ENCODE measurements at places on chromosomes 1 and 21.

DNA sequence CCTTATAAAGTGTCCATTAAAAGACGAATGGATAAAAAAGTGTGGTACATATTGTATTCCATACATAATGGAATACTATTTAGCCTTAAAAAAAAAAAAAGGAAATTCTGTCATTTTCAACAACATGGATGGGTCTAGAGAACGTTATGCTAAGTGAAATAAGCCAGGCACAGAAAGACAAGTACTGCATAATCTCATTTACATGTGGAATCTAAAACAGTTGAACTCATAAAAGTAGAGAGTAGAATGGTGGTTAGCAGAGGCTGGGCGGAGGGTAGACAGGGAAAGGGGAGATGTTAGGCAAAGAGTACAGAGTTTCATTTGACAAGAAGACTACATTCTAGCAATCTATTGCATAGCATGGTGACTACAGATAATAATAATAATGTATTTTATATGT, 2.6 kb downstream of the CTSS start:
- no peak for DNase-seq

DNA sequence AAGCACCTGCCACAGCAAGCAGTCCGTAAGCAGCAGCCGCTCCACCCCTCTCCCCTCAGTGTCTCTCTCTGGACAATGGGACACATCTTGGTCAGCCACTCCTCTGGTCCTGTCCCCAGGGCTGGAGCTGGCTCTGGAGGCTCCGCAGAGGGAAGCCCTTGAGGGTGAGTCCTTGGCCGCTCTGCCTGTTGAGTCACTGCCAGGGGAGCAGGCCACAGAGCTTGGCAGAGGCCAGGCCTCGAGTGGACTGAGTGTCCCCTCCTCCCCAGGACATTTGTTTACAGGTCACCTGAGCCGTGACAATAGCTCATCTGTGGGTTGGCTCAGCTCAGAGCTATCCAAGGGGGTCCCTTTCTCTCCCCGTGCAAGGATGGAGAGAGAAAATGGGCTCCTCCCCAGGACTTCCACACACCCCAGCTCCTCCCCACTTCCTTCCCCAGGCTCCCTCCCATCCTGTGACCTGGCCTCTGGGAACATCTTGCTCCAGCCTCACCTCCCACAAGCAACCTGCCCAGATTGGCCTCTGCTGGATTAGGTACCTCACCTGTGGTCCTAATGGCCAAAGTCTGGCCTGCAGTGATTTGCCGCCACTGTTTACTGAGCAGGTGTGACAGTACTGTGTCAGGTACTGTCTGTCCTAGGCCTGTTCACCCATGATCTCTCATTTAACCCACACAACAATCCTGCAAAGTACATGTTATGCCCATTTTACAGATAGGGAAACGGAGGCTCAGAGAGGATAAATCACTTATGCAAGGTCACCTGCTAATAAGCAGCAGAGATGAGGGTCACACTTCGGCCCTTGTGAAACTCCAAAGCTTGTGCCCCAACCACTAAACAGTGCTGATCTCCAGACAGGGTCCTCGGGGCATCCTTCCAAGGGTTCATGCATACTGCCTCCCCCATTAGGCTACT, 4.8 kb downstream of the FAM131C start:
- no peak for DNase-seq

DNA sequence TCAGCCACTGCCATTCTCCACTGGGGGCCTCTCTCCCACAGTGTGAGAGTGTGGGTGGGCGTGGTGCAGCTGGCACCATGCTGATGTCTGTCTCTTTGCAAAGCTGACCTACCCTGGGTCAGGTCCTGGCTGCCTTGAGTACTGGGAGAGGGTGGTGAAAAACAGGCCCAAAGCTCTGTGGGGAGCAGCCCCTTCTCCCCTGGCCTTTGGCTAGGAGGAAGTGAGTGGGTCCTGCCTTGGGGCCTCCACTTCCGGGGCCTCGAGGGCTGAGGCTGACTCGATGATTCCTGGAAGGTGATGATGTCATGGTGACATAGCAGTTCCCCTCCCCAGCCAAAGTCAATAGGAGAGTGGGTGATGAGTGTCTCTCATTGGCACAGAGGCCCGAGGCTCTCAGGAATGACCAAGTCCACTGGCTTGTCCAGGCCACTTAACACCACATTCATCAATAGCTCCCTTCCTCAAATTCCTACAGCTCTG, 53.0 kb downstream of the IER5 start:
- no peak for DNase-seq

DNA sequence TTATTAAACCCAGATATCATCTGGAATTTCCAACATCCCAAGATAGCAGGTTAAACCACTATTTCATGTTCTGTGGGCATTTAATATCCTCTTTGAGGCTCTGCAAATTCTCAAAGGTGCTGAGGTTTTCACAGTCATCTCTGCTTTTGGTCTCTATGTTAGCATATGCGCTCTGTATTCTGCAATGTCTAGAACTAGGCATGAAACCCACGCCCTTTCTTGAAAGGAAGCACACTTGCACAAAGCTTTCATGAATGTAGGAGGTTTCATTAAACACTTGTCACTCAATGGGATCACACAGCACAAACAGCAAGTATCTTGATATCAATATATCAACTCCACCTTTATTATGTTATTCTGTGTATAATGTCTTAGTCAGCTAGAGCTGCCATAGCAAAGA, 172.0 kb upstream of the USP24 start:
- no peak for DNase-seq

DNA sequence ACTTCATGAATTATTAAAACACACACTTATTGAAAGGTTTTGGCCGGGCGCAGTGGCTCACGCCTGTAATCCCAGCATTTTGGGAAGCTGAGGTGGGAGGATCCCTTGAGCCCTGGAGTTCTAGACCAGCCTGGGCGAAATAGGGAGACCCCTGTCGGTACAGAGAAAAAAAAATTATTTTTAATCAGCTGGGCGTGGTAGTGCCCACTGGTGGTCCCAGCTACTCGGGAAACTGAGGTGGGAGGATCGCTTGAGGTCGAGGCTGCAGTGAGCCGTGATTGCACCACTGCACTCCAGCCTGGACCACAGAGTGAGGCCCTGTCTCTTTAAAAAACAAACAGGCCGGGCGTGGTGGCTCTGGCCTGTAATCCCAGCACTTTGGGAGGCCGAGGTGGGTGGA, 1.7 kb downstream of the GABPB2 start:
- DNase-seq, result no peak

- DNase-seq, result no peak
Measured at GRCh38 chr1:196517193-196517592, 91.0 kb downstream of the KCNT2 start.

DNA sequence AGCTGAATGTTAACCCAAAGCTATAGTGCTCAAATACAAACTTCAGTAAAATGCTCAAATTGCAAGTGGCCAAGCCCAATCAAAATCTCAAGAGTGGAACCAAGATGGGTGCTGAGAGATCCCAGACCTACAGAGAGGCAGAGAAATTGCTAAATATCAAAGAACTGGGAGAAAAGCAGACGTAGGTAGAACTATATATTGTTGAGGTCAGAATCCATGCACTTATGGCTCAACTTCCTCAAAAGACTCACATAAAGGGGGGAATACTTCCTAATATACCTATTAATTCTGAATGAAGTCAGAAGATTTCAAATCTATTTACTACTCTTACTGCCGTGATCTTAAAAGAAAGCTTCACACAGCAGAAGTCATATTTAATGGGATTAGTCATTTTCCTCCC, 65.2 kb downstream of the PUM1 start:
- no peak for DNase-seq

- no peak for DNase-seq
Measured at GRCh38 chr1:18021242-18021641, 86.4 kb upstream of the IGSF21 start.

GRCh38 chr1:209769171-209769904, 13.5 kb downstream of the TRAF3IP3 start:
- DNase-seq, result no peak

DNA sequence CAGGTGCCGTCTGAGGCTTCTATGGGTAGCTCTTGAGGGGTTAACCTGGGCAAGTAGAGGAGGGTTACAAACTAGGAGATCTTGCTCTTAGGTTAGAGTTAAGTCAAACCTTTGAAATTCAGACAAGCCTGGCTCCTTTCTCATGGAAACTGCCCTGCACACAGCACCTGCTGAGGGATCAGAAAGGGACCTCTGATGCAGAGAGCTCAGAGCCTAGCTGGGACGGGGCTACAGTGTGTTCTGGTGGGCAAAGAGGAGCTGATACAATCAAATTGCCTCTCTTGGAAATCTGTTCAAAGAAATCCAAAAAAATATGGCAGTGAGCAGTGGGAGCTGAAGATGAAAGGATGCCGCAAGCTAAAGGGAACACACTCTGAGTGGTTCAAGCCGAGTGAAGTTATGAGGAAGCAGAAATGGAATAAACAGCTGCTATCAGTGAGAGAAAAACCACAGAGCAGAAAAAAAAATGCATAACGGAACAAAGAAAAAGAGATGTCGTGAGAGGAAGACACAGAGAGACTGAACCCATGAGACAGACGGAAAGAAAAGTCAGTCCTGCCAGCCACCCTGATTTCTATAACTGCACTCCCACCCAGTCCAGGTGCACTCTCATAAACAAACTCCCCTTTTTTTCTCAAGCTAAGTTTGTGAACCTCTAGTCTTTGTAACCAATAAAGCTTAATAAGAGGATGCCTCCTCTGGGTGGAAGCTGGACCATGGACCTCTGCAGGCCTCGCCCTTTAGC, 26.6 kb downstream of the PAFAH2 start:
- DNase-seq, result no peak

GRCh38 chr1:189880135-189880534, 597.5 kb downstream of the BRINP3 start:
- peak; percentile 8 for DNase-seq

DNA sequence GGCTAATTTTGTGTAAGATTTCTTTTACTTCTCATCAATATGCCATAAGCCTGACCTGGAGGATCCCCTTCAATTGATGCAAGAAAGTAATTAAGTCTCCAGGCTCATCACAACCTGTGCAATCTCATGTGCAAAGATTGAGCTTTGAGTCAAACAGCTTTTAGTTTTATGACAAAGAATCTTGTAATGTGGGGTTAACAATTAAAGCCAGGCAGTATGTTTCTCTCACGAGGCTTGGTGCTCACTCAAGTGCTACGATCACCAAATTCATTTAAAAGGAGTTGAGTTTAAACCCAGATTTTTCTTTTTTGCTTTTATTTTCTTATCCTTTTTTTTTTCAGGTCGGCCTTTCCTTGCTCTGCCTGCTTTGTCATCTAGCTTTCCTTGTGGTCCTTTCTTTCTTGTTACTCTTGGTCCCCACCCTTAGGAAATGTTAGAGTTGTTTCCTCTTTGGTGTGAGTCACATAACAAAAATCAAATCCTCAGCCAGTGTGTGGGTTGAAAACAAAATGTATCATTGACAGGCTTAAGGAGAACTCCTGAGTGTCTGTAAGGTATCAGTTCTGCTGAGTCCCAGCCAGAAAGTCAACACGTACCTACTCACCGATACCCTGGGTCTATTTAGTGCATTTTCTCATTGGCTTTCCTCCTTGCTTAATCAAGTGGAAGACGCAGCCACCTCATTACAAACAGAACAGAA, 1037.2 kb downstream of the ADGRL2 start:
- DNase-seq, result no peak

- peak; percentile 51 for DNase-seq
Measured at GRCh38 chr1:206461602-206462455, 8.4 kb upstream of the IKBKE start.

GRCh38 chr1:52294580-52294979, 71.4 kb downstream of the CC2D1B start:
- DNase-seq, result no peak

DNA sequence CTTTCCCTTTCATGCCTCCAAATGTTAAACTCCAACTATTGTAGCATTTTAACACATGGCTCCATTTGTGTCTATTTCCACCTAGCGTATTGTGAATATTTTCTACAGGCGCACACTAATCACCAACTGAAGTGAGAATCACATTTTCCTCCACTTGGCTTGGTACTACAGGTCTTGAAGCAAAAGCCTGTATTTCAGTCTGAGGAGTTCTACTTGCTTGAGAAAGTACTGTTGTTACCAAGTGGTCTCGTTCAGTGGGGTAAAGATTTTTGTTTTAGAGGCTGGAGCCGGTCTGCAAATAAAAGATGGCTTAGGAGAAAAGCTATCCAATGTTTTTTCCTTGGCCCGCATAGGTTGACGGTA, 550 bp upstream of the PTBP2 start:
- no peak for DNase-seq

Data from NCI-H146 (cell line).